ENCODE measurements at places on chromosomes 4 and X.
A peak's percentile ranks its signal among the peaks of the same experiment; 100 is the strongest.

DNA sequence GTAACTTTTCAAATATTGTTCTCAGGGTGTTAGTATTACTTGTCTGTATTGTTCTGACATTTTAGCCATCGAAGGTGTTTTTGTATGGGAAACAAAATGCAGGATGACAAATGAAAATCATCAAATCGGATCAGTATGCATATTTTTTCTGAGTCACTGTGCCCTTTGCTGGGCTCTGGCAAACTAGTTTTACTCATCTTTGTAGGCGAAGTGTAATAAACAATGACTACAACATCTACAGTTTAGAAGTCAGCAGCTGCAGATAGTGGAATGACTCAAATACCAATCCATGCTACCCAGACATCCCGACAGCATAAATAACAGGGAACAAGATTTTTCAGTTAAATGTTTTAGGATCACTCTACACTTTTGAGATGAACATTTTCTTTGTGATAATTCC, 557.3 kb upstream of the TENM3 start:
- DNase-seq: no peak

- no peak for DNase-seq
Measured at GRCh38 chr4:140102421-140102820, 51.6 kb downstream of the MAML3 start.

DNA sequence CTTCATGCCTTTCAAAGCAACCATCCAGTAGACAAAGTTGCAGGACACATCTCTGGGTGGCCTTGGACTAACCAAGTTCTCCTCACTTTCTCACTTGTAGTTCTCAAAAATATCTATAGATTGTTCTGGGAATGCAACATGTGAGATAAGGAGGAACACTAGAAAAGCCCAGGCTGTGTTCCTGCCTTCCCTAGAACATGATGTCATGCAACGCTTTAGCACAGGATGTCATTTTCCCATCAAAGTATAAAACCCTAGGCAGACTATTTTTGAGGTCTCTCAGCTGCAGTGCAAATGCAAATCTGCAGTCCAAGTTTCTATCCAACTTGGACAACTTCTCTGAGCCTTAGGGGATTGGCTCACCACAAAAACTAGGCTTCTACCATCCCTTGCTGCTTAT, 78.8 kb upstream of the PCDH7 start:
- DNase-seq: no peak

GRCh38 chr4:108036213-108036612, 46.5 kb downstream of the HADH start:
- DNase-seq: peak; percentile 98

- DNase-seq: no peak
Measured at GRCh38 chrX:15714529-15714928, 23.5 kb upstream of the CA5B start.

Data from OCI-LY7 (cell line).